ENCODE measurements at places on chromosomes 11 and 22. TPM values are rescaled to one million over a fixed set of nuclear protein-coding genes. Genes with fewer than 3 reads are reported as not detected.

The SYT12 gene
- under 0.01 TPM for total RNA-seq

The MS4A4E gene
- not detected for total RNA-seq

The P2RX6 gene
- 2.6 TPM for total RNA-seq

The OVOL1 gene
- total RNA-seq, result not detected

The TPH1 gene
- total RNA-seq, result under 0.01 TPM

The CCDC116 gene
- 0.26 TPM for total RNA-seq

The SEPTIN3 gene
- total RNA-seq, result under 0.01 TPM

The OR4D11 gene
- total RNA-seq, result not detected

The IL18 gene
- 0.32 TPM for total RNA-seq

The CARD18 gene
- total RNA-seq, result not detected

The RNH1 gene
- 385 TPM for total RNA-seq

The VPS51 gene
- total RNA-seq, result 200 TPM

Measured in bronchial smooth muscle cell (primary cell).